ENCODE measurements at places on chromosomes 5 and 9.

GRCh38 chr9:129402371-129402739 is 218.5 kb downstream of the C9orf50 start:
- no peak for DNase-seq

DNA sequence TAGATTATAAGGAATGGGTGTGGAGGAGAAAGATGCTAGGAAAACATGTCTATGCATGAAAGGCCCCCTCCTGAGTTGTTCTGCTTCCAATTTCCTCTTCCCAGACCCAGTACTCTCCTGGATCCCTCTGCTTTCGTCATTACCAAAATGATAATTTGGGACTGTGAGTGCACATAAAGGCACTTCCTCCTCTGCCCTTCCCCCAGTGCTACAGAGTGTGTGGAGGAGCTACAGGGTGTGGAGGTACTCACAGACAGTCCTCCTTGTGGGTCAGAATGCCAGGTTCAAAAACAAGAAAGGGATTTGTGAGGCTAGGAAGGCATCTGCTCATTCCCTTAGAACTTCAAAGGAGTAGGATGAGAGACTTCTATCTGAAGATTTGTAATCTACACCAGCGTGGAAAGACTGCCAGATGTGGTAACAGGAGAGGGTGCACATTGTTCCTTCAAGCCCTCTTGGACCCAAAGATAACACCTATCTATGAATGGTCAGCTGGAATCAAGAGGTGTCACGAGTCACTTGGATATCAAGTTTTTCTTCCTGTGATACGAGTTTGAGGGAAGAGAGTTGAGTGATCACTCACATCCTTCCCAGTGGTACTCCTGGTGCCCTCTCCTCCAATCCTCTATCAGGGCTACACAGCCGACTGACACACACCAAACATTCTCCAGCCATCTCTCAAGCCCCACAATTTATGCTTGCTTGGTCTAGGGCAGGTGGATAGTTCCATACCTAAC is 201.1 kb downstream of the EPB41L4A start:
- no peak for DNase-seq

DNA sequence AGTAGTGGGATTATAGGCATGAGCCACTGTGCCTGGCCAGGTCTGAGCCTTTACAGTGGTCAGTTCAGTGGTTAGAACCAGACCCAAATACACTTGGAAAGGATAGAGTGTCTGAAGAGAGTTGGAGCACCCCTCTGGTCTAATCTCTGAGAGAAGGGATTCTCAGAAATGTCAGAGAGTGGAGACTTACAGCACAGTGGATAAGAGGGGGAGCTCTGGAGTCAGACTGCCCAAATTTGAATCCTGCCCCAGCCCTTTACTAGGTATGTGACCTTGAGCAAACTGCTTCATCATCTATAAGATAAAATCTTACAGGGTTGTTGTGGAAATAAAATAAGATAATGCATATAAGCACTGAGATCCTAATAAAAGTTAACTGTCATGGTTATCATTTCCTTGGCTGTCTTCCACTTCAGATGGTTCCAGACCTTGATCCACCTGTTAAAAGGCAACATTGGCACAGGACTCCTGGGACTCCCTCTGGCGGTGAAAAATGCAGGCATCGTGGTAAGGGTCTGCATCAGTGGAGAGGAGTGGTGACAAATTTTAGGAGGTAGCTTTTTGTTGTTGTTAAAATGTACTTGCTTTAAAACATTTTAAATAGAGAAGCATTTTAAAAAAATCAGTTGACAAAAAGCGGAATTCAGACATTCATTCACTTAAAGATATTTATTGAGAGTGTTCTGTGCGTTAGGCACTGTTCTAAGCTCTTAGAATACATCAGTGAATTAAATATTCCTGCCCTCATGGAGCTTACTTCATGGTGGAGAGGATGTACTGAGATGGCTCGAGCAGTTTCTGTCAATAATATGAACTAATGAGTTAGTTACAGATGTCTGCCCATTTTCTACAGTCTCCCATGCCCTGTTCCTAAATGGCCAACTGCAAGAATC is 16.0 kb downstream of the SLC36A1 start:
- DNase-seq: no peak

GRCh38 chr9:8078641-8079140 is 279.1 kb upstream of the DMAC1 start:
- DNase-seq: no peak

DNA sequence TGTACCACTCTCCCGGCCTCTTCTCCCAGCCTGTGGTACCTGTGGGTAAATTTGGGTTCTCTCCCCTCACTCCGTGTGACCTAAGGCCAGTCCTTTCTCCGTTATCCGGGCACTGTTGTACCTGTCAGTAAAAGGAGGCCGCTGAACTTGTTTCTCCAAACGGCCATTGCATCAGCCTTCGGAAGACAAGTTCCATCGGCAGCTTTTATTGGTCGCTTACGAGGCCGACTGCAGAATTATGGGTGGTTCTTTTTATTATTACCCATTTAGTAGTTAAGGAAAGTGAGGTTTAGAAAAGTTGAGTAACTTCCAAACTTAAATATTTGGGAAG is 558 bp downstream of the GRPEL2 start:
- no peak for DNase-seq

DNA sequence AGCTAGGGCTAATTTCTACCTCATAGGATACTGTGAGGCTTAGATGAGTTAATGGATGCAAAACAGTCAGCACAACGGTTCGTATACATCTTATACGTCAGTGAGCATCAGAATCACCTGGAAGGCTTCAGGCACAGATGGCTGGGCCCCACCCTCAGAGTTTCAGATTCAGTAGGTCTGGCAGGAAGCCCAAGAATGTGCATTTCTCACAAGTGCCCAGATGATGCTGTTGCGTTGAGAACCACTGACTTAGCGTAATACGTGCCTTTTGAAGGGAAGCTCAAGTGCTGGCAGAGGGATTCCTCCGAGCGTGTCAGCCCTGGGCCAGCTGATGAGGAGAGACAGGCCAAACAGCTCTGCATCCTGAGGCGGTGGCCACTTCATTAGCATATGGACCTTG is 117.1 kb upstream of the WWC1 start:
- no peak for DNase-seq

DNA sequence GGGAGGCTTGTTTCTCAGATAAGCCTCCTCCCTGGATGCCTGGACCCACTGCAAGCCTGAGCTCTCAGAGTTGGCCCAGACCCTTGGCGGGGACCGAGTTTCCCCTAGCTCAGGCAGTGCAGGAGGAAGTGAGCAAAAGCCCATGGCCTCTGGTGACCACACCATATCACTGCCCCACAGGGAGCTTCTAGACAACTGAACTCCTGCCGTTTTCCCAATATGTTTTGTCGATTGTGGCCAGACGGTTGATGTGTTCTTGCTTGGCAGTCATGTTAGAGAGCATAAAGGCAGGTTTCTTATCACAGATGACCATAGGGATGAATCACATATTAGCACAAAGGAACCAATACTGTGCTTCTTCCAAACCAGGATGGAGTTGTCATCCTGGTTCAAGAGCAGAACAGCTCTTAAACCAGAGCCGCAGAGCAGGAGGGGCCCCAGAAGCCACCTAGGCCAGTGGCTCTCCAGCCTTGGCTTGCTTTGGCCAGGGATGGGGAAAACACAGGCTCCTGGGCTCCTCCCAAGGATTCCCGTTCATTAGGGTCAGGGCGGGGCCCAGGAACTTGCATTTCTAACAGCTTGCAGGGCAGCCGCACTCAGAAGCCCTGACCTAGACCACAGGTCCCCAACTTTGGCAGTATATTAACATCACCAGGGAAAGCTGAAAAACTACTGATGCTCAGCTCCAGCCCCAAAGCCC is 113.1 kb upstream of the TBC1D2 start:
- DNase-seq: no peak

DNA sequence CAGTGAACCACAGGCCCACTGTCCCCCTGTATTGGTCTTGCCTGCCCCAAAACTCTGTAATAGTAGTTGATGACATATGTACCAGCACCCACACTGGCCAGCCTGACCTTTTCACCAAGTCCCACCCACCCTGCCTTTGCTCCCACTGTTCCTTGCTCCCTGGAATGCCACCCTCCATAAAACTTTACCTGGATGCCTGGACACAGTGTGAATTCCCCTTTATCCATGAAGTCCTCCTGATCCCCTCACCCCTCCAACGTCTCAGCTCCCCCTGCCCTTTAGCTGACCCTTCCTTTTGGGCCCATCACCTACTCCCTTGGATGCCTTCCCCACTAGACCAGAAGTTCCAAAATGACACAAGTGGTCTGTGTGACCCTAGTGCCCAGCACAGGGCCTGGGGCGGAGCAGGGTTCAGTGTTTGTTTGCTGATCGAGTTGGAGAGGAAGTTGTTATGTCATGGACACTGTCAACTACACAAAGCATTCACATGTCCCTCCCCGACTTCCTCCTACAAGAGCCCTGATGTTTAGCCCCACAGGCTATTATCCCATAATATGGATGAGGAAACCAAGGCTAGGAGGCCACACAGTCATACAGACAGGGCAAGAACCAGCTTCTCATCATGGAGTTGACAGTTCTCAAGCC is 16.1 kb downstream of the AMBP start:
- no peak for DNase-seq

DNA sequence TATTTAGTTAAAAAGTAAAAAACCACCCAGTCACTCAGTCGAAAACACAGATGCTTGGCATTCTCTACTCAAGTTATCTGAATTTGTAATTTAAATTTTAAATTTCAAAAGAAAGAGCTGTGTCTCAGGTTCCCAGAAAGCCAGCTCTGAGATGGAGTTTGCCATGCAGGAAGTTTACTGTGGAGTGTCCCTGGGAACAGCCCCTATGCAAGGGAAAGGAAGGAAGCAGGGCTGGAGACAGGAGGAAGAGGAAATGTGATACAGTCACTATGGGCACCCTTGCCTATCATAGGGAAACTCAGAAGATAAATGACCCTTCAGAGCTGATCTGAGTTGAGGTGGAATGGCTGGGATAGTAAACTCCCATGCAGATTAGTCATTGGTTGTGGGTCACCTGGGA is 408.8 kb upstream of the ACTBL2 start:
- no peak for DNase-seq

DNA sequence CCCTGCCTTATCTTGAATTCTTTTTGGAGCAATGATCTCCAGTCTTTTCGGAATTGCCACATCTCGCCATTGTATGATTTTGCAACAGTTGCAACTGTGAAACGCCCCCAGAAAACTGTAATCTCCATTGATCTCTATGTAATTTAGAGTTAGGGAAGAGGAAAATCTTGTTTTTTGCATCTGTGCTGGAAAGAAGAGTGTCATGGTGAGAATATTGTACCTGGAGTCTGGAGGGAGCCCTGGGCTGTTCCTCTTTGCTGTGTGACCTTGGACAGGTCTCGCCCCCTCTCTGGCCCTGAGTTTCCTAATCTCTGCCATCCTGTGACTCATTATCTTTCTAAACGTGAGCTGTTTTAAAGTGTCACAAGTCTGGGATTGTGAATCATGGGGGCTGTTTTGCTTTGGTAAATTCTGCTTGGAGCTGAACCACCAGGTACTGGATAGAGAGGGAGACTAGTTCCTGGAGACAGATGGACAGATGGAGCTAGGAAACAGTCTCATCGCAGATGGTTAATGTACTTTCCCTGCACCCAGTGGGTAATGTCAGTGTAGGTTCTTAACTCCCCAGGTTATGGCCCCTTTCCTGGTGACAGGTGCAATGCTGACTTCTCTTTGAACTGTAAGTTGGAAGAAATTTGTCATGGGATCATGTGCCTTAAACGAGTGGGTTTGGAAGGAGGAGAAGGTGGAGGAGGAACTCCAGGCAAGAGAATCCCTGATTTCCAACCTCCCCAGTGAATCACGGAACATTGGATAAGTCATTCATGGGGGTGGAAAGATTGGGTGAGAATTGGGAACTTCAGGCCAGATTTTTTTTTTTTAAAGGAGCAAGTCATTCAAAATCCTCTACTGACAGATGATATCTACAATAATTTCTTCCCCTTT is 19.6 kb downstream of the PPARGC1B start:
- no peak for DNase-seq

DNA sequence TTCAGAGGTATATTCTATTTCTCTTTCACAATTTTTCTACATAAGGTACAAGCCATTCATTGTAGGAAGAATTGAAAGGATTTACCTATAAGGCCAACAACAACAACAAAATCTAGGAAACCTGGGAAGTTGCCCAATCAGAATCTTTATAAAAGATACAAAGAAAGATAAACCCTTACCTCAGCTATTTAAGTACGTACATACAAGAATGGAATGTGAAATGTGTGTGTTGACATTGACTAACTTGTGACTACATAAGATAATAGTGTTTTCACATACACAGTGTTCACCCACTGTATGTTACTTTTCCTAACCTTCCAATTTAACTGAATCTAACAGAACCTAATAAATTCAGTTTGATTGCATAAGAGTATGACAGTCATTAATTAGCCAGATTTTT is 154.1 kb downstream of the ADAMTS6 start:
- no peak for DNase-seq

GRCh38 chr9:130042406-130042884 is 544 bp downstream of the FNBP1 start:
- DNase-seq: no peak

DNA sequence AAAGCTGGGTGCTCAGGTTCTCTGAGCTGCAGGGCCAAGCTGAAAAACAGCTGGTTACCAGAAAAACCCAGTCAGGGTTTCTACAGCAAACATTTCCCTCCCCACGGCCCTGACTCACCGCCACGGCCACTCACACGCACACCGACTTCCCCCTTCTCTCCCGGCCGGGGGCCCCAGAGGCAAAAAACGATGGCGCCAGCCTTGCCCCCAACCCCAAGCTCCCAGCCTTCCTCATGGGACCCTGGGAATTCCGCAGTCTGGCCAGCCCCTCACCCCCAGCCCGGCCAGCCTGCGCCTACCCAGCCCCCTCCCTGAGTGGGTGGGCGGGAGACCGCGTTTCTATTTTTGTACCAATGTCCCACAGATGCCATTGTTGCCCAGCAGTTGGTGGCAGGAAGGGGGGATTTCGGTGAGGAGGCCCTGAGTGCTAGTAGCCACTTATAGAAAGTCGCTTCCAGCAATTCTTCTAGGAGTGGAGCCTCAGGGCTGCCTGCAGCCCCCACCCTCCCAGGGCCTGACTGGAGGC is 18.4 kb downstream of the ENG start:
- DNase-seq: no peak

- DNase-seq: no peak
Observed at GRCh38 chr5:57406641-57407040, 76.0 kb downstream of the ACTBL2 start.

DNA sequence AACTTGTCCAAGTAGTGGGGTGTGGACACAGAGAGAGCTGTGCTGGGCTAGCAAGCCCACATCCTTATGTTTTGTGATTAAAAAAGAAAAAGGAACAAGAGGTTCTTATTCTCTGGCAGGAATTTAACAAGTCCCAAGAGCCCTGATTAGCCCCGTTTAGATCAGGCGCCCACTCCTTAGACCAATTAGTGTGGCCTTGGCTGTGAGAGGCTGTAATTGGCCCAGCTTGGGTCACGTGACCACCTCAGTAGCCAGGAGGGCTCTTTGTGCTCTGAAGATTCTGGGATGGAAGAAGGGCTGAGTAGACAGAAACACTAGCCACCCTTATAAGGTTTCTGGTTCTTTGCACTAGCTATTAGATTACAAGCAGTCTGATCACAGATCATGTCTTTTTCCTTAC is 31.1 kb downstream of the GCNT4 start:
- DNase-seq: no peak

GRCh38 chr5:74581988-74582365 is 58.6 kb downstream of the ENC1 start:
- DNase-seq: no peak

- DNase-seq: no peak
Observed at GRCh38 chr5:78295035-78295961, 800 bp upstream of the AP3B1 start.

GRCh38 chr5:150469718-150470469 is 20.4 kb upstream of the RPS14 start:
- DNase-seq: no peak

All from D721Med (cell line).